Hematopoietic multipotent progenitor cell (in vitro differentiated cells): ENCODE measurements at places on chromosomes 2 and 18. TPM values are rescaled to one million over a fixed set of nuclear protein-coding genes. Genes with fewer than 3 reads are reported as not detected.

UGT1A4 gene
- total RNA-seq, result not detected

GRHL1 gene
- total RNA-seq, result 0.54 TPM

DNA sequence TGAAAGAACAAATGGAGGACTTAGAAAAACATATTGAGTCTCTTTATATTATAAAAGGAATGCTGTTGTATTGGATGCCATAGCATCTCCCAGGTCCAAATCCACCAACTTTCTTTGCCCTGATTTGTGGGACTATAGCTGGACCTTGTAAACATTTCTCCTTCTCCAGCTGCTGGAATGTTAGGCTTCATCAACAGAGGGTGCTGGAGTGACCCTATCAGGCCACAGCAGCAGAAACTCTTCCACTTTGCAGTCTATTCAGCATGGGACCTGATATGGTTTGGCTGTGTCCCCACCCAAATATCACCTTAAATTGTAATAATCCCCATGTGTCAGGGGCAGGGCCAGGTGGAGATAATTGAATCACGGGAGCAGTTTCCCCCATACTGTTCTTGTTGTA is 138.4 kb upstream of the ARL4C start:
- DNase-seq, result no peak

DNA sequence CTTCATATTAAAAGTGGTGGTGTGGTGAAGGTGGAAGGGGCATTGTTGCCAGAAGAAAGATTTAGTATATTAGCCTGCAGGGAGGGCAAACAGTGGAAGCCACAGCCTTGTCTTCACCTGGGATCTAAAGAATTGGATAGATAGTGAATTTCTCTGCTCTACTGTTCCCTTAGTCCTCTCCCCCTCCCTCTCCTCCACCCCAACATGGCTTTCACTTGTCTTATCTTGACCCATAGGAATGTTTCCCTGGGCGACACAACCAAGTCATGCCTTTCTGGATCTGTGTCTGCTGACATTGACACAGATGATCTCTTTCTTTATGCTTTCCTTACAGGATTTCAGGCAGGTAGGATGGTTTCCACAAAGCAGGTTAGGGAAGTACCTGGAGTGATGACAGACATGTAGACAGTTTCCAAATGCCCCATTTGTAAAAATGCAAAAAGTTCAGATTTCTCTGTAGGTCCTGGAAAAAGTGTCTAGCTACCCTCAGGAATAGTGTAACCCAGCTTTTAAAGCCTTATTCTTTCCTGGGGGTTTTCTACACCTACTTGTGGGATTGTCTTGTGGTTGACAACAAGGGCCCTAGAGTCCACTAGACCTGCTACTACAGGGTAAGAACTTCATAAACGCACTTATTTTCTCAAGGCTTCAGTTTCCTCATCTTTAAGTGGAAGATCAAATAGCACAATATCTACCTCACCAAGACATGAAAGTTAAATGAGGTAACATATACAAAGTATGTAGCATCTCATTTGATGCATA is 184.2 kb upstream of the SP5 start:
- no peak for DNase-seq

SCN3A gene
- 1.1 TPM for total RNA-seq

RASGRP3 gene
- total RNA-seq, result 5.7 TPM

SLC4A5 gene
- total RNA-seq, result 4.3 TPM

DNA sequence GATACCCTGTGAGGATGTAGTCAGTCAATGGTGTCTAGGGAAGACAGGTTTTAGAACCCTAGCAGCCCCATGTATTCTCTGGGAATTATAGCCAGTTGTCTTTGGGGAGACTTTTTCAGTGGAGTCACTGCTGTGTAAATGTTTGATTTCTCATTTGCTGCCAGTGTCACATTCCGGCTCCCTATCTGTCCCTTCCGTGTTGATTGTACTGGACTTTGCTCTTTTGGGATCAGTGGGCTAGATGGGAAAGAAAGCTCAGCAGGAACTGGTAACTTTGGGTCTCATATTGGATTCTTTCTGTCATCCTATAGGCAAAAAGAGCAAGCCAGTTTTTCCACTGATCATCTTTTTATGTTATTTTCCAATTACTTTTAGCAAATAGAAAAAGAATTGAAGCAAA is 70.1 kb downstream of the GTF3C3 start:
- no peak for DNase-seq

AFF3 gene
- 23.2 TPM for total RNA-seq

DNA sequence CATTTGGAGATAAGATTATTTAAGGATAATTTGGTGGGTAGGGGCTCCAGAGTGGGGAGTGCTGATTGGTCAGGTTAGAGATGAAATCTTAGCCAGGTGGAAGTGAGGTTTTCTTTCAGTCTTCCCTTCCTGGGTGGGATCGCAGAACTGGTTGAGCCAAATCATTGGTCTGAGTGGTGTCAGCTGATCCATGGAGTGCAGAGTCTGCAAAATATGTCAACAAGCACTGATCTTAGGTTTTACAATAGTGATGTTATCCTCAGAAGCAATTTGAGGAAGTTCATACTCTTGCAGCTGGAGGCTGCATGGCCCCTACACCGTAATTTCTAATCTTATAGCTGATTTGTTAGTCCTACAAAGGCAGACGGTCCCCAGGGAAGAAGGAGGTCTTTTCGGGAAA is 1483.4 kb upstream of the ZEB2 start:
- DNase-seq, result no peak

- DNase-seq, result no peak
Observed at GRCh38 chr2:72803151-72803550, 22.7 kb downstream of the EXOC6B start.

LOXL3 gene
- total RNA-seq, result 14.3 TPM

DNA sequence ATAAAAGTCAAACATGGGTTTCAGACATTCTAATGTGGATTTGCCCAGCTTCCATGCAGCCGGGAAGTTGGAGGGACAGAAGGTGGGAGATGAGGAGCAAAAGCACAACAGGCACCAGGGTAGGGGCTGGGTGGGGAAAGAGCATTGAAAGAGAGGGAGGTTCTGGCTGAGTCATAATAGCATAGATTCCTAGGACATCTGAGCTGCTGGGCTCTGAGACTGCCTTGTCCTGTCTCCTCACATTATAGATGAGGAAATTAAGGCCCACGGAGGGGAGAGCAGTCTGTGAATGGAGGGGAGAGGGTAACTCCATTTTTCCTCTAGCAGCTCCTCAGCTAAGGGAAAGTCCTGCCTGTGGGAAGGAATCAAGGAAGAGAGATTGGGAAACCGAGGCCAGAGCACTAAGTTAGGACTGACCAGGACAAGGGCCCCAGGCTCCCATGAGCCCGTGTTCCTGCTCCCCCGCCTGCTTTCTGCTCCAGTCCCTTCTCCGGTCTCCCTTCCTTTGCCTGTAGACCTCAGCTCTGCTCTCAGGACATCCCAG is 26.2 kb downstream of the SH2D6 start:
- DNase-seq, result no peak

- no peak for DNase-seq
Observed at GRCh38 chr18:34097312-34097711, 127.4 kb downstream of the NOL4 start.

GRCh38 chr18:35322486-35323458 is 21.4 kb downstream of the ZNF24 start:
- no peak for DNase-seq

LIMS4 gene
- 0.54 TPM for total RNA-seq

DNA sequence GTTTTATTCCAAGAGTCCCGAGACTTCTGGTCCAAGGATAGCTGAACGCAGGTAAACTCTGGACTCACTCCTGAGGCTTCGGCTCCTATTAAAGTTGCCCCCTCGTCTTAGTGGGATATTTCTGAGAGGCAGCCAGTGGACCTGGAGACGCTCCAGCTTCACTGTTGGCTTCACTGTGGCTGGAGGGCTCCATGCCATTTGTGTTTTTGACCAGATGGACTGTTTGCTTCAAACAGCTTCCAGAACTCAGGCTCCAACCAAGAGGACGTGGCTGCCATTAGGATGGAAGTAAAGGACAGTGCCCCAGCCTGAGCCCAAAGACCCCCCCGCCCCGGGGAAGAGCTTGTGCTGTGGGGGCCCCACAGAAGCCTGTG is 94.4 kb upstream of the LDAH start:
- no peak for DNase-seq
